Heart right ventricle (tissue), 16 donors: ENCODE measurements at places on chromosomes 5 and 9.
A peak's percentile ranks its signal among the peaks of the same experiment; 100 is the strongest.

- no peak for DNase-seq
Measured at GRCh38 chr5:133499895-133500294, 112.4 kb downstream of the FSTL4 start.

DNA sequence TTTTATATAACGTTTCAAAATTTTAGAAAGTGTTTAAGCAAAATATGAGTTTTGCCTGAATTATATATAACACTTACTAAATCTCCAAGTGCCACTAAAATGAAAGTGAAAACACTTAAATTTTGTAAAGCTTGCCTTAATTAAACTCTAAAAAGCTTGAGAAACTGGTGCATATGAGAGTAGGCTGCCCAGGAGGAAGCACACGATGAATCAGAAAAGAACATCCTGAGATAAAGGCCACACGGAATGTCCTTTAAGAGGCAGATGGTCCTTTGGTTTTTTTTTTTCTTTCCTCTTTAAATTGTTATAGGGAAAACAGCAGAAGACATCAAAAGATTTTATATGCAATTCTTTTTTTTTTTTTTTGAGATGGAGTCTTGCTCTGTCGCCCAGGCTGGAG is 60.3 kb downstream of the HABP4 start:
- no peak for DNase-seq

GRCh38 chr5:132067941-132068808 is 5.4 kb upstream of the CSF2 start:
- no peak for DNase-seq

GRCh38 chr9:17656889-17657288 is 78.0 kb downstream of the SH3GL2 start:
- no peak for DNase-seq

DNA sequence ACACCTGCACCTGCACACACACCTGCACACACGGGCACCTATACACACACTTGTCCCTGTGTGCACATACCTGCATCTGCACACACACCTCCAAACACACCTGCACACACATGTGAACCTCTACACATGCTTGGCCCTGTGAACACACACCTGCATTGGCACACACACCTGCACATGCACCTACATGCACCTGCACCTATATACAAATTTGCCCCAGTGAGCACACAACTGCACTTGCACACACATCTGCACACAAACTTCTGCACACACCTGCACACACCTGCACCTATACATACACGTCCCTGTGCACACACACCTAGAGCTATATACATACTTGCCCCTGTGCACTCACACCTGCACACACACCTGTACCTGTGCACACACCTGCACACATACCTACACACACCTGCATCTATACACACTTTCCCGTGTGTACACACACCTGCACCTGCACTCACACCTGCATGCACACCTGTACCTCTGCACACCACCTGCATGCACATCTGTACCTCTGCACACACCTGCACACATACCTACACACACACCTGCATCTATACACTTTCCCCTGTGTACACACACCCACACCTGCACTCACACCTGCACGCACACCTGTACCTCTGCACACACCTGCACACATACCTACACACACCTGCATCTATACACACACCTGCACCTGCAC is 21.5 kb upstream of the LPCAT1 start:
- DNase-seq, result no peak

- no peak for DNase-seq
Measured at GRCh38 chr9:33167972-33168461, 881 bp upstream of the B4GALT1 start.

GRCh38 chr9:27528886-27529315 is 713 bp downstream of the MOB3B start:
- peak; percentile 44 for DNase-seq
